ENCODE measurements at places on chromosomes 4 and X. TPM values are rescaled to one million over a fixed set of nuclear protein-coding genes. Genes with fewer than 3 reads are reported as not detected.

DNA sequence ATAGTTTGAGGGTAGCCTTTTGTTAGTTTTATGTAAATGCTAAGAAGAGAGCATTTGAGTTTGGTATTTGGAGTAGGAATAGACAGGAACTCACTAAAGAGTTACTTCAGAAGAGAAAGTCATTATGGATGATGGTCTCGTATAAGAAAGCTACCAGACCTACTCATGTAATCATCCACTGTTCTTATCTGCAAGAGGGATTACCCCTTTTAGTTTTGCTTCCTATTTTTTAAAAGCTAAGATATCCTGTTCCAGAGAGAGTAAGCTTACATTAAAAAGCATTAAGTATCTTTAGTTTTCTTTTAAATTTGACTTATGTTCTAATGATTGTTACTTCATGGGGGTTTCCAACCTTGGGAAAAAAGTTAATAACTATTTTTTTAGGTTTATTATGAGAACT lies 12.5 kb upstream of the ART3 start:
- no peak for DNase-seq

DNA sequence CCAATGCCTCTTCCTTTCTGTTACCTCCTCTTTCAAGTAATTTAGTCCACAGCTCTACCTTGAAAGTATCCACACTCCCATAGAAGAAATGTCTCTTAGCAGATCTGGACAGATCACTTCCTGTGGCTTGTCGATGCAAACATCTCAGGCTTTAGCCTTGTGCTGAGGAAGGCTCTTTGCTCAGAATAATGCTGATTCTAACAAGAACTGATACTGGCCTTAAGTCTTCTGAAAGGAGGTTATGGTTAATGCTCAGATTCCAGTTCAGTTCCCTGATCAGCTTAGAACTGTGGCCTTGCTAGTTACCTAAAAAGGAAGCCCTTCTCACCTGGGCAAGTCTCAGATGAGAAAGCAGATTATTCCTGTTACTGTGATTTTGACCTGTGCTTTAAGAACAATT lies 230.1 kb upstream of the FAT4 start:
- DNase-seq, result no peak

GRCh38 chr4:8376361-8377102 lies 64.0 kb downstream of the ACOX3 start:
- no peak for DNase-seq

DNA sequence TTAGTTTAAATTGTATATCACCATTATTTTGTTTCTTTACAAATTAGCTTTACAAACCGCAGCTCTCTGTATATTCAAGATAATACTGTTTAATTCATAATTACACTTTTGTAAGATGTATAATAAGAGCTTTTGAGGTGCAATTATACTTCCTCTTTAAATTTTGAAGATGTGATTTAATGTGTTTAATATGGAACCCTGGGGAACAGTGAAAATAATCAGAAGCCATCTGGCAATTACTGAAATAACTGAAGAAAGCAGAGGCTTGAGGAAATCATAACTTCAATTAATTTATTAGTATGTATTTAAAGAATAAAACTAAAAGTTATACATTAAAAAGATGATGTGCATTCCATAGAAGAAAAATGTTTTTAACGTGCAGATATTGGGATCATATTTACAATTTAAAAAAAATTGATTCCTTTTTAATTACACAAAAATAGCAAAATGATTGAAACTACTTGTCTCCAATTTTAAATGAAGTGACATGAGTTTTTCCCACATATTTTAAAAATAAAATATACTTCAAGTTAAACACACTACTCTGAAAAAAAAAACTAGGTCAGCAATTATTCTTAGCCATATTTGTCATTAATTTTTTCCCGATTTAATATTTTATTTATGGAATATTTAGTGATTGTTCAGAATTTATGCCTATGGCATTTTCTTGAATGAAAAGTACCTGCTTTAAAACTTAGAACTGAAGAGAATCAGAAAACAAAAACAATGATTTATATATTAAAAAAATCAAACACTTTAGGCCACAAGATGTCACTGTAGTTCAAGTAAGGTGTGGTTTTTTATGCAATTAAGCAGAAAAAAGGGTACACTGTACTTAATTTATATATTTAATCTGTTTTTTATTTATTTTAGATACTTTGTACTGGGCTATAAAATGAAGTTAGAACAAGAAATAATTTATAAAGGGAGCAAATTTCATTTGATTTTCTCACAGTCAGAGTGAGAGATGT lies 942.7 kb upstream of the NDST4 start:
- DNase-seq, result no peak

DNA sequence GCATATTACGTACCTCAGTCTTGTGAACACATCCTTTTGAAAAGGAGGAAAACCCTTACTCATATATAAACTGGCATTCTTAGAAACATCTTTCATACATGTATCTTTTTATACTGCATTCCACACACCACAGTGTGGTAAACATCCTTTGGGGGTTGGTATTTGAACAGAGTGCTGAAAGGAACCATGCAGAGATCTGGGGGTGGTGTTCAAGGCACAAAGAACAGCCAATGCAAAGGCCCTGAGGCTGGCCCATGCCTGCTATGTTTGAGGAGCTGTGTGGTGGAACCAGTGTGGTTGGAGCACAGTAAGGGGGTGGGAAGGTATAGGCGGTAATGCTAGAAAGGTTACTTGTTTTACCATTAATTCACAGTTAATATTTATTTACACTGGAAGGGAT lies 2.0 kb downstream of the ELK1 start:
- no peak for DNase-seq

- peak; percentile 54 for DNase-seq
Observed at GRCh38 chr4:85489273-85489981, 14.5 kb downstream of the ARHGAP24 start.

DNA sequence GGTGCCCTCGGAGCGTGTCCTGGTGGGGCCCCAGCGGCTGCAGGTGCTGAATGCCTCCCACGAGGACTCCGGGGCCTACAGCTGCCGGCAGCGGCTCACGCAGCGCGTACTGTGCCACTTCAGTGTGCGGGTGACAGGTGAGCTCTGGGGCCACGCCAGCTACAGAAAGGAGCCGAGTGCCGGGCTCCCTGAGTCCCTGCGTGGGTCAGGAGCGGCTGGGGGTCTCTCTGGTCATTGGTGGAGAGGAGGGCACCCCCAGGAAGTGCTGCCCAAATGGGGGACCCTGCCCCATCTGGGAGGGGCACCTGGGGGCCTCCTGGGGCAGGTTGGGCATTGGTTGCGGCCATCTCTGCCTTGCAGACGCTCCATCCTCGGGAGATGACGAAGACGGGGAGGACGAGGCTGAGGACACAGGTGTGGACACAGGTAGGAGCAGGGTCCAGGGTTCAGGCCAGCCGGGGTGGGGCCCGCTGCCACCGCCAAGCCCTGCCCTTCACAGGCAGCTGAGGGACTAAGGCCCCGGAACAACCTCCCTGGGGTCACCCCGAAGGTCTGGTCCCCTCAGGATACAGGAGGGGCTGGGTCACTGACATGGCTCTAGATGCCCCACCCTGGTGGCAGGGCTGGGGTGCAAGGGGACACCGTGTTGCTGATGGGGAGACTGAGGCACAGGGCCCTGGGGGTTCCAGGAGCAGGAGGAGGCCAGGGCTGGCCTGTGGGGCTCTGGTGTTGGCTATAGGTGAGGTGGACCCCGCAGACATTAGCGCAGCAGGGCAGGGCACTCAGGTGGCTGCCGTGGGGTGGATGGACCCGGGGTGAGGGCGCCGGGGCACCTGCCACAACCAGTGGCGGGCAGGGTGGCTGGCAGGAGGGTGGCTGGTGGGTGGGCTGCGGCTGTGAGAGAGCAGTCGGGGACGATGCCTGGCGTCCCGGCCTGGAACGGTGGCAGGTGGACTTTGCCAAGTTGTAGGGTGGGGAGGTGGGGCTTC lies 6.6 kb downstream of the FGFR3 start:
- no peak for DNase-seq

DNA sequence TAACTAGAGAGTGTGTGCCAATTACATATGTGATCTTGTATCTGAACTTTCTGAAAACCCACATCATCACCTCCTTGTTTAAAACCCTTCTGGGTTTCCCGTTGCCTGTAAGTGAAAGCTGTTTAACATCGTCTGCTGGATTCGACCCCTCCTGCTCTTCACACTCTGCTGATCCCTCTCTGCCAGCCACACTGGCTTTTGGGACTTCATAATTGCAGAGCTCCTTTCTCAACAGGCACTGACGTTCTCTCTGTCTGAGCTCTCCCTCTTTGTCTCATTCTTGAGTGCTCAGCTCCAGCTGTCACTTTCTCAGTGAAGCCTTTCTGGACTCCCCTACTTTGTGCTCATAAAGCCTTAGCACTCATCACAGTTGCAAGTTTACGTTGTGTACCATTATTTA lies 153.9 kb downstream of the CEP135 start:
- no peak for DNase-seq

DNA sequence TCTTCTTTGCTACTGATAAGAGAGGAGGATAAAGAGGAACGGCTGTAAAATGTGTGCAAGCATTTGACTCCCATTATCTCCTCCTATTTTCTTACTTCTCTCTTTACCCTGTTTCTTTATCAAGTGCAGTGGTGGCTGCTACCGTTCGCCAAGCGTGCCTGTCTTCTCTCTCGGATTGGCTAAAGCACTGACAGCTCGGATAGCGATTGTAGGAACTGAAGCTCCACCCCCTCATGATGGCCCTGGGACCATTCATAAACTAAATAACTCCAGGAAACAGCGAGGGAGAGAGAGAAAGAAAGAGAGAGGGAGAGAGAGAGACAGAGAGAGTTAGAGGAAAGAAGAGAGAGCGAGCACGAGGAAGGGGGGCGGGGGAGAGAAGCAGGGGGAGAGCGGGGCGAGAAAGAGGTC lies 305 bp upstream of the MAB21L2 start:
- no peak for DNase-seq

- no peak for DNase-seq
Observed at GRCh38 chrX:21645431-21645830, 12.7 kb downstream of the KLHL34 start.

GRCh38 chrX:140157611-140158010 lies 192.3 kb upstream of the CXorf66 start:
- no peak for DNase-seq

Gene ELF4
- 17.0 TPM for polyA plus RNA-seq

Gene RAB40AL
- polyA plus RNA-seq, result 0.09 TPM

Gene UGT2B15
- polyA plus RNA-seq, result 0.08 TPM
